ENCODE measurements at places on chromosomes 5 and 9.

- no peak for DNase-seq
Observed at GRCh38 chr5:125113328-125113727, 366.9 kb upstream of the ZNF608 start.

- DNase-seq: no peak
Observed at GRCh38 chr5:12876541-12877298, 972.5 kb upstream of the CTNND2 start.

GRCh38 chr5:72530196-72530595, 23.0 kb upstream of the ZNF366 start:
- no peak for DNase-seq

DNA sequence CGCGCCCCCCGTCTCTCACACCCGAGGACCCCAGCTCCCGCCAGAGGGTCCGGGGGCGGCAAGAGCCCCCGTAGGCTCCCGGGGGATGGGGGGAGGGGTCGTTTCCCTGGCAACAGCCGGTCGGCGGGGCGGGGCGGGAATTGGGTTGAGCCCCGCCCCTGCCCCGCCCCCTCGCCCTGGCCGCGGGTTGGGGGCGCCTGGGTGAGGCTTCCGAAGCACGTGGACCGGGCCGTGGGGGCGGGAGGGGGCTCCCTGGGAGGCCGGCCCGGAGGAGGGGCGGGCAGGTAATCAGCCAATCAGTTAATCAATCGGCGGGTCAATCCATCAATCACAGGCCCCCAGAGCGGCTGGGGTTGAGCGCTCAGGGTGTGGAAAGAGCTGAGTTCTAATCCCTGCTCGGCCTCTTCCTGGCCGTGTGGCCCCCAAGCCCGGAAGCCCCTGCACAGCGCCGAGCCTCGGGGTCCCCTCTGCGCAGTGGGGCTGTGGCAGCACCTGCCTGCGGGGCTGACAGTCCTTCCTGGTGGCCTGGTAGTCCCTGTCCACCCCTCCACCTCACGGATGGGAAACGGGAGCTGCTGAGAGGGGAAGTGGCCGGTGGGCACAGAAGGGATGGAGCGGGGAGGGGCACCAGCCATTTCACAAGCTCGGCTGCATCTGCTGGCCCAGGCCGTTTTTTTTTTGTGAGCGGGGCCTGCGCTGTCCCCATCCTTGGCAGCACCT, 174.2 kb upstream of the IER5L start:
- no peak for DNase-seq

- DNase-seq: no peak
Observed at GRCh38 chr9:14515571-14516198, 177.5 kb downstream of the ZDHHC21 start.

- no peak for DNase-seq
Observed at GRCh38 chr9:3177936-3178335, 334.0 kb upstream of the PUM3 start.

DNA sequence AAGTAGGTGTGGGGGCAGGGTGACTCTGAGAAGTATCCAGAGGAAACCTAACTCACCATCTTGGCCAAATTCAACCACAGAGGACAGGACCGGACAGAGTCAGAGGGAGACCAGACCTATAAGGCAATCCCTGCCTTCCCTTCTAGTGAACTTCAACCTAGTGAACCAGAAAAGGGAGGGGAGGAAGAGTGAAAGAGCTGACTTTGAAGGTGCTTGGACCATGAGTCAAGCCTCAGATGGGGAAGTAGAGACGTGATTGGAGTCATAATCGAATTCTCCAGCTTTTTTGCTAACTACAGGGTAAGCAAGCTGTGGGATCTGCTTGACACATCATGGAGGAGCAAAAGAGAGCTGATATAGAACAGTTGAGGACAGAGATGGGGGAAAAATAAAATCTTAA, 18.8 kb upstream of the KIF2A start:
- no peak for DNase-seq

- no peak for DNase-seq
Observed at GRCh38 chr5:67379753-67380152, 183.2 kb upstream of the CD180 start.

DNA sequence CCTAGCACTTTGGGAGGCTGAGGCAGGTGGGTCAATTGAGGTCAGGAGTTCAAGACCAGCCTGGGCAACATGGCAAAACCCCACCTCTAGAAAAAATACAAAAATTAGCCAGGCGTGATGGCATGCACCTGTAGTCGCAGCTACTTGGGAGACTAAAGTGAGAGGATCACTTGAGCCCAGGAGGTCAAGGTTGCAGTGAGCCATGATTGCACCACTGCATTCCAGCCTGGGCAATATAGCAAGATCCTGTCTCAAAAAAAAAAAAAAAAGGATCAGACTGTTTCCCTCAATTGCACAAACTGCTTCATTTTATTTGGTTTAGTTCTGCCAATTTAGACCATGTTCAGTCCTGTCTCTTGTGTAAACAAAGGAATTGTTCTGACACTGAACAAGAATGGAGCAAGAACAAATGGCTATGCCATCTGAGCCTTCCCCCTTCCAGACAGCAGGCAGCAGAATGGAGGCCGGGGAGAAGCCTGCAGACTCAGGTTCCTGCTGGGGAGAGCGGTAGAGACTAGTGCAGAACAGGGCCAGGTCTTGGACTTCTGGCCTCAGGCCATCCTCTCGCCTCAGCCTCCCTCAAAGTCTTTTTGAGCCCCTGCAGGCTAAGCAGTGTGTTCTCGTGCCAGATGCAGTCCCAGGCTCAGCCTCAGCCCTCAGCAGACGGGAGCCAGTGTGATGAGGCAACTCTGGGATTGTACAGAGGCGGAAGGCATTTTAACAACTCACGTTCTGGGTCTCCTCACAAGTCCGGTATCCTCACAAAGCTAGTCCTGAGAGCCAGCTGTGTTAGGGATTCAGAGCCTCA, 18.2 kb downstream of the HNRNPH1 start:
- no peak for DNase-seq

DNA sequence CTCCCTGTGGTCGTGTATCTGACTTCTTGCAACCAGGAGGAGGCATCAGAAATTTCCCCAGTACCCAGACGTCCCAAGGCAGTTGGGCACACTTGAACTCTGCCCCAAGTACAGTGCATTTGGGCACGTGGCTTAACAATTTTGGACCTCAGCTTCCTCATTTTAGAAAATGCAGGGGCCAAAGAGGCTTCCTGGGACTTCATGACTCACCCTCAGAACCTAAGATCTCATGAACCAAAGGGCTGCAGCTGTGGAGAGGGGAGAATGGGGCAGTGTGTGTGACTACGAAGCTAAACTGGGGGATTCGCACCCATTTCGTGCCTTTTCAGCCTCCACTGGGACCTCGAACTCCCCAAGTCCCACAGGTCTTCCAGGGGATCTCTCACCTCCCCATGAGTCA, 59.2 kb downstream of the SYK start:
- no peak for DNase-seq

GRCh38 chr5:139882961-139883539, 87.4 kb downstream of the PSD2 start:
- DNase-seq: no peak

- DNase-seq: no peak
Observed at GRCh38 chr9:92185096-92185495, 69.9 kb upstream of the SPTLC1 start.

DNA sequence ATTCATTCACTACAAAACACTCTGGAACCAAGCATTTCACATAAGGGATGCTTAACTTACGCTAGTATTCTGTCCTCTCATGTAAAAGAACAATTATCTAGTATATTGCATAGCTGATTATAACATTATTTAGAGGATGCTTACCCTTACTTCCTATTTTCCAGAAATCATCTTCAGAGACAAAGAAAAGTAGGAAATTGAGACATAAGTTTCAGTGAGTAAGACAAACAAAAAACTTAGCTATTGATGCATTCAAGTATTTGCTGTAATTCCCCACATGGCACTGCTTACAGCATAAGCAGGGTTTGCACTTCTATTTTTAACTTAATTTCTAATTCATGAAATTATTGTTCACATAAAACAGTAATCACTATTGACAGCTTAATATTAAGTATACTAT, 104.8 kb upstream of the SREK1 start:
- DNase-seq: no peak

DNA sequence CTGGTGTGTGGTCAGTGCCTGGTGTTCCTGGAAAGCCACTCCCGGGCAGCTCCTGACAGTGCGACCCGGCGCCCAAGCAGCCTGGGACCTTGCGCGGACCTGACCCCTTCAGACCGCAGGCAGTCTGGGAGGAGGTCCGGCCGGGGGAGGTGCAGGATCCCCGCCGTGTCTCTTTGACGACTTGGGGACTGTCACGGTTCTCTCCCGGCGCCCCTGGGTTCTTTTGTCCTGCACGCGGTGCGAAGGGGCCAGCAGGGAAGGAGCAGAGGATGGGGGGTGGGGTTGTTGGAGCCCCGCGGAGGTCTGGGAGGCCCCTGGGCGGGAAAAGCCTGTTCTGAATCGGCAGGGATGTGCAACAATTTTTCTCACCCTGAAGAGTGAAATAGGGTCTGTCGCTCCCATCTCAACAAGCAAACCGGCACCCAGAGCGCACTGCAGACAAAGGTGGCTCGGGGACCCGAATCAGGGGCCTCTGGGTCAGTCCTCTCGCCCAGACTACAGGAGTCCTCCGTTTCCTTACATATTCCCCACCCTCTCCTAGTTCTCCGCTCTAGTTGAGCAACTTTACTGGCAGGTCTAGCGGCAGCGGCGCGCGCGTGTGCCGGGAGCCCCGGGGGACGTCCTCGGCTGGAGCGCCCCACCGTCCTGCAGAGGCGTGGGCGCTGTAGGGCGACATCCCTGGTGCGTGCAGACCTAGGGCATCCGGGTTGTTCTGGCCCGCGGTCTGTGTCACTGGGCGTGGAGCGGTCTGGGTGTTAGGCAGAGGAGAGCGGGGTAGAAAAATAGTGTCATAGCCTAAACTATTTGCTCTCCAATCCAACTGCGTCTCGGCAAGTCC, 1.2 kb downstream of the VCAN start:
- no peak for DNase-seq

DNA sequence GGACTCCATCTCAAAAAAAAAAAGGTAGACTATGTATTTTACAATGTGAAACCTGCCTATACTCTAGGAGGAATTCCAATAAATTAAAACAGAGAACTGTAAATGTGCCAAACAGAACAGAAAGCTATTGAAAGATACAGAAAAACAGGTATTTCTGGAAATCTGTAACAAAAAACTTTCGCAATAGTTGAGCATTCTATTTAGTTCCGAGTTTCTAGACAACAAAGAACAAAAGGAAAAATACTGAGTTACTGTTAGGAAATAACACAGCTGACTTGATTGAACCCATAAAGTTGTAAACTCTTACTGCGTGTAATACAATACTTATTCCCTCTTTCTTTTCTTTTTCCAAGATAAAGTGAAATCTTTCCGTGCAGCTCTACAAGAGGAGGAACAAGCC, 18.6 kb downstream of the DIMT1 start:
- DNase-seq: no peak

GRCh38 chr5:157167214-157167621, 1.2 kb upstream of the GARIN3 start:
- DNase-seq: no peak

DNA sequence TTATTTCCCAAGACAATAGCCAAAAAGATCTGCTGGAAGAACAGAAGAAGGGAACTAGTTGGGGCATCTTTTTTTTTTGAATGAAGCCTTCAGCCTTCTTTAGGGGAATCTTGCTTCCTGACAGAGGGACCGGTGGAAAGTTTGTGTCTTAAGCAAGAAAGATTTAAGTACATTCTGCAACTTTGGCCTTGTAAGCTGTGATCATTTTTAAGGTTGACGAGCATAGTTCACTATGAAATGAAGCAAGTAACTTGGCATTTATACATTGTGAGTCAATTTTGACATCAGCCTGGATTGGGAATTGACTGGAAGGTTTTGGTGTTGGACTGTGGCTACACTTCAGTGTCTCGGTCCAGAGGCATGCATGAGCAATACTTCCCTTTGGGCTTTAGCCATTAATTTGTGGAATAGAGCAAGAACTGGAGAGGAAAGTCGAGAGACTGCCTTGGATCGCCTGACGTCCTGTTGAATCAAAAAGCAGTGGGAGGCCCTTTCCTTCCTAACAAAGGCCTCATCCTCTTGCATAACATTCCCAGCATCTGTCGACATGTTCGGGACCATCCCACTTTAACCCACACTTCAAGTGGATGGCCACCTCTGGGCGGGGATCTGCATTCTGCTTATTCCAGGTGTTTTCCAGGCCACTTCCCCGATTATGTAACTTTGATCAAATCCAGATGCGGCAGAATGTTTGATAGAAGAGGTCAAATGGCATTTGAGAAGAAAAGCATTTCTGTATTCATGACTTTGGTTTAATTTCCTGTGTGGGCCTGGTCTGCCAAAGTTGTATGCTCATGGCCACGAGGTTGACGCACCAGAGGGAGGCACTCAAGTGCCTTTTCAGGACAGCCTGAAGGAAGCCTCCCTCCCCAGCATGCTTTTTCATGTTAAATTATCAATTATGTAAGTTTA, 12.5 kb downstream of the ABL1 start:
- no peak for DNase-seq

- DNase-seq: no peak
Observed at GRCh38 chr9:6873857-6874256, 116.1 kb downstream of the KDM4C start.

- no peak for DNase-seq
Observed at GRCh38 chr5:147818290-147818689, 13.2 kb downstream of the SPINK1 start.

GRCh38 chr9:113356686-113357292, 7.4 kb downstream of the BSPRY start:
- DNase-seq: no peak

All from T follicular helper cell (primary cell).